NCI-H1930 (cell line): ENCODE measurements at places on chromosomes 2 and 18.

DNA sequence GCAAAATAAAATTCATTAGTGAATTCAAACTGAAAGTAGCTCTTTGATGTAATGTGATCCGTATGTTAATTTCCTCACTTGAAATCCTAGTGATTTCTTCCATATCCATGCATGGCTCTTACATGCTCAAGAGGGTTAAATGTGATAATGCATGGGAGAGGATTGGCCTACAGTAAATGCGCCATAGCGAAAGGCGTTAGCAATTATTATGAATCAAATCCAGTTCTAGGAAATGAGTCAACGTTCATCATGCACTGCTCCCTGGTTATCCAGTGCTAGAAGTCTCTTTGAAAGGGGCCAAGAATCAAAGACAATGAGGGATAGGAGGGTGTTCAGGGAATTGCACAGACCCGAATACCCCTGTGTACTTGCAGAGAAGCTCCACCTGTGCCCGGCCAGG is 101.4 kb upstream of the RASGRP3 start:
- DNase-seq = no peak

DNA sequence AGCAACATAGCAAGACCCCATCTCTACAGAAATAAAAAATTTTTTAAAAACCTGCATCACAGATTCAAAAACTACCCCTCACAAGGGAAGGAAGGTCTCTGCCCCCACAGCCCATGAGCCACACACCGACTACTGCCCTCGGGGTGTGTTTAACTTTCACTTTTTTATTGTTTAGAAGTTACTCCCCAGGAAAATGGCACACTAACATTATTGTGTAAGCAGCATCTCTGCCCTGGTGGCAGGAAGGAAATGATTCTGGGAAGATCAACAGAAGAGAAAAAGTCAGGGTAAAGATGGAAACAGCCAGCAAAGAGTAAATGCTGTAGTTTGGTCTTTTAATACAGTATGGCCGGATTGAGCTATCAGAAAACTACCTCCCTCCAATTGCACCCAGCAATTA is 21.9 kb downstream of the TRABD2A start:
- DNase-seq = no peak

DNA sequence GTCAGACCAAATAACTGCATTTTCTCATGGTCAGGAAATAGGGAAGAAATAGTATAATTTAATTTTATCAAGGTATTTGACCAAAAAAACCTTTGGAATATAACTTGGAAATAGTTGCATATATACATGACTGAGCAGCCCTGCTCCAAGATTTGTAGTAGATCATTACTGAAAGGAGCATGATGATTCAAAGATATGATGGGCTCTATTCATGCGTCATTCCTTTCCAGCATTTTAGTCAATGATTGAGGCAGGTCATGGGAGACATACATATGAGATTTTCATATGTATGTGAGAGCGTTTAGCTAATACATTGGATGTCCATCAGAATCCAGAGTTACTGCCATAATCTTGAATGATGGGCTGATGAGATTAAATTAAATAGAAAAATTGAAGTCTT is 74.5 kb downstream of the CAB39 start:
- DNase-seq = no peak

DNA sequence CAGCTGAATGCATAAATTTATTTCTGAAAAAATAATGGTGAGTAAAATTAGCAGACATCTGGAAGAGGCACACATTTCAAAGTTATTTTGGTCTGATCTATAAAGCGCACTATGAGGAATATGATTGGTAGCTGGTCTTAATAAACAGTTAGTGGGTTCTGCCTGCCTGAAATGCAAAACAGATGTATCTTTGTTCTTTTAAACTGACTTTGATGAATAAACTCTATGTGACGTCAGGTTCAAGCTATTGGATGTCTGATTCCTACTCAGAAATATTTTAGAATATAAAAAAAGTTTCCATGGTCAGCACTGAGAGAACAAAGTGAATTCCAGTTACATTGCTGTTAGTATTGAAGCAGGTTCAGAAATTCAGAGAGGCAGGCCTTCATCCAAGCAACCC is 136.4 kb downstream of the TPGS2 start:
- no peak for DNase-seq

- no peak for DNase-seq
These were observed 896.0 kb upstream of the PIK3C3 start for GRCh38 chr18:41059126-41059415.

DNA sequence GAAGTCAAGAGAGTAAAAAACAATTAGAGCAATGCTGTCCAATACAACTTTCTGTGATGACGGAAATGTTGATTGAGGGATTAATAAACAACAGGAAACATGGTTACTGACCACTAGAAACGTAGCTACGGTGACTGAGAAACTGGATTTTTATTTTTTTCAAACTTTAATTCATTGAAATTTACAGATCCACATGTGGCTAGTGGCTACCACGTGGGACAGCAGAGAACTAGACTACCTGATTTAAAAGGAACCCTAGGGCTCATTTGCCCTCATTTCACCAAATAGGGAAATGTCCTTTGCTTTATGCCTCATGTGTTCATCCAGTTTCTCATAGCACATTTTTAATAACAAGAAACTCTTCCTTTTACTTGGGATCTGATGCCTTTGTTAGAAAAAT is 413.0 kb downstream of the TGIF1 start:
- DNase-seq = no peak

GRCh38 chr18:7165846-7166393 is 48.3 kb upstream of the LAMA1 start:
- DNase-seq = no peak

DNA sequence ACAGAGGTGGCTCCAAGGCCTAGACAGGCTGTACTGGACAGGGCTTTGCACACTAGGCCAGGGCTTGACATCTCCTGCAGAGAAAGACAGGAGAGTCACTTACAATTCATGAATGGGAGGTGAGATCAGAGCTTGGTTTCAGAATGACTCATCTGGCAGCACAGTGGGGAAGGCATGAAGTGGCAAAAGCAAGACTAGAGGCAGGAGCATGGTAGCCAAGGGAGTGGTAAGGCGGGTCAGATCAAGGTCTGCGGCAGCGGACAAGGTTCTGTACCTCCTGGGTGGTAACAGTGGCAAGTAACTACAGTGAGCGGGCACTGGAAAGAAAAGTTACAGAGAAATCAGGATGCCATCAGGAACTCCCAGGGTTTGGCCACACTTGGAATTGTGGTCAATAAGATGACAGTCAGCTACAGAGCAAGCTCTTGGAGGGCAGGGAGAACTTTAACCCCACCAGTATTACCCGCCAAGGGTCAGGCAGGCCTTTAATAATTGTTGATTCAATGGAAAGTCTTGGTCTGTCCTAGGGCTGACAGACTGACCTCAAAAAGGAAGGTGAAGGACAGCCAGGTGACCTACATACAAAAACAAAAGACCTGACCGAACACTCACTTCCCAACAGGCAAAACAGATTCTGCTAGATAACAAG is 5.7 kb downstream of the MCFD2 start:
- DNase-seq = no peak

- DNase-seq = no peak
These were observed 26.0 kb downstream of the TLK1 start for GRCh38 chr2:171134624-171135230.

DNA sequence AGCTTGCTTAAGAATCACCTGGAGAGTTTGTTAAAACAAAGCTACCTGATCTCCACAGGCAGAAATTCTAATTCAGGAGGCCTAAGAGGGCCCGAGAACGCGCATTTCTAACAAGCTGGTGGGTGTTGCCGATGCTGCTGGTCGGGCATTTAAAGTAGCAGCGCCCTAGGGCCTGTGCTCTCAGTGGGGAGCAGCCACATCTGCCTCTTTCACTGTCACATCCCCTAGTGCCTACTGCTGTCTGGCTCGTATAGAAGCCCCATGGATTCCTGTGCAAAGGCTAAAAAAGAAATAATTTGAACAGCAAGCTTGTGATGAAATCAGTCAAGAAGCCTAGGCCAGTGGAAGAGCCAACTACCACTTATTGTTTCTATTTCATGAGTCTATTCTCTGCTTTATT is 126.7 kb upstream of the SMIM21 start:
- no peak for DNase-seq

DNA sequence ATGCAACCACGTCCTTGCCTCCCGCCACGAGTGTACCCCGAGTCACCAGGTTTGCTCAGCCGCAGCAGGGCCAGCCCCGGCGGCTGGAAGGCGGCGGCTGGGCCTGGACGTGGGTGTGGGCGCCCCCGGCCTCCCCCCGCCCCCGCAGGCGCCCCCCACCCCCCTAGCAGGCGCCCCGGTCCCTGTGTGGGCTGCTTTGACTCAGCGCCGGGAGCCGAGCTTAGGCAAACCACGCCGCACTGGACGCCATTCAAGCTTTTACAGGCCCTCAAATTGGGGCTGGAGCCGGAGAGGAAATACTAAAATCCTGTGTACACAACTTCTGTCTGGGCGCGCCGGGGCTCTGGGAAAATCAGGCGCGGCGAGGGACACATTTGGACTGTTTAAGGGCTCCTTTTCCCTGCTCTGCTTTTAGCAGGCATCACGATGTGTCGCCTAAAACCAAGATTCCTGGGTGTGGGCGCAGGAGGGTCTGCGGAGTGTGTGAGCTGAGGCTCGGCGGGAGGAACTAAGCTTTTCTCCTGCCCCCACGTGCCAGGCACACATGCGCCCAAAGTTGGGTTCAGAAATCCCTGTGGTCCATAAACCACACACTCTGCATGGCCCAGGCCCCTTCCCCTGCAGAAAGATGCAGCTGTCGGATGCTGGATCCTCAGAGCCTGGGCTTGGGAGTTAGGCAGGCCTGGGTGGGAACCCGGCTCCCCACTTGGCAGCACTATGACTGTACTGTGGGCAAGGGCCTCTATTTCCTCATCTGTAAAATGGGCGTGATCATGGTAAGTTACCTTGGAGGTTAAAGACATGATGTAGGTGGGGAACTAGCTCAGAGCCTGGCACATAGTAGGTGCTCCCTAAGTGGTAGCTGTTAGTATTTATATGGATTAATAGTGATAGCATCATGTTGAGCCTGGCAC is 57.6 kb downstream of the ATOH8 start:
- DNase-seq = no peak

- DNase-seq = peak; percentile 26
These were observed 1.6 kb upstream of the PSTPIP2 start for GRCh38 chr18:46073474-46074331.

GRCh38 chr2:230873661-230874401 is 9.1 kb downstream of the ITM2C start:
- DNase-seq = no peak

GRCh38 chr2:46299365-46300263 is 2.4 kb downstream of the EPAS1 start:
- no peak for DNase-seq

- DNase-seq = no peak
These were observed 11.3 kb upstream of the PXDN start for GRCh38 chr2:1755436-1756191.

GRCh38 chr2:161412346-161412745 is 3.8 kb upstream of the TBR1 start:
- no peak for DNase-seq

DNA sequence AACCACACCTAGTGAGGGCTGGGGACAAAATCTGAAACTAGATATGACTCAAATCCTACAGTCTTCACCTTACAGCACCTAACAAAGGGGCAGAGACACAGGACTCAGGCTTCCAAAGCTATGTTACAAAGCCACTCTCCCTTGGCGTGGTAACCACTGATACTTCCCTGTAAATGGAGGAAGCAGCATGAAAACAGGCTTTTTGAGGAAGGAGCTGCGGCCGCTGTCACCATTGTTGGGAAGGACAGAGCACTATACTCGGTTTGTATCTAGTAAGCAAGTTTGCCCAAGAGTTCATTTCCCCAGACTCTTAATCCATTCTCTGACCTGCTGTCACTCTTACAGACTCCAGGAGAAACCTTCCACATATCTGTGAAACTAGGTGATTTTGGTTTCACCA is 60.3 kb downstream of the LONRF2 start:
- DNase-seq = no peak

DNA sequence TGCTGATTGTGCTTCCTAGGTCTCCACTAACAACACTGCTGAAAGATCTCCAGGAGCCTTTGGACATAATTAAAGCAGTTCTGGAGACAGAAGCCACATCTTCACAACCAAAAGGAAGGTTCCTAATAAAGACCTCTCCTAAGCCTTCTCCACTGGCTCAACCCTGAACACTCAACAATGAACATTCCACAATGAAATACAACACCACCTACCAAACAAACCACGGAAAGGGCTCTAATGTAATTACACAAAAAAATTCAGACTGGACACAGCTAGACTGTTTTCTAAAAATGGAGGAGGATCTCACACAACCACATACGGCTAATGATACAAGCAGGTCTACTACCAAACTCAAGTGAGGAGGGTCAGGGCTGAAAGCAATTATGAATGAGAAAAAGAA is 43.6 kb downstream of the NOL10 start:
- no peak for DNase-seq

GRCh38 chr2:108988796-108989713 is at the start of gene EDAR:
Gene EDAR, minus strand, starts transcription at chr2:108989220. Its CDS starts 58,206 bp downstream, at chr2:108931014.
- peak; percentile 5 for DNase-seq

DNA sequence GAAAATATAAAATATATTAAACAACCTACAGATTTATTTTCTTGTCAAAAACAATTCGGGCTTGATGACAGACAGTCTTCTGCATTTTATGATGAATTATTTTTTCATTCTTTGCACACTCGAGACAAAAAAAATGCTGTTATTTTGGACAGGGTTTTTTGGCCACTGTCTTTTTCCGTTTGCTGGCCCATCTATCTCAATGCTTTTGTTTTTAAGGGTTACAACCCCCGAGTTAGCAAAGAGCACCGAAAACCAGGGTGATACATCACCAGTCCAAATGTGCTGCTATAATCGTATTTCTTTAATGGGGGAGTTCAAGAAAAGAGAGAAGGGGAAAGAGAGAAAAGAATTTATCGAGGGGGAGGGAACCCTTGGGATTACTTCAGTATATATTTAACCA is 7.7 kb downstream of the EVX2 start:
- DNase-seq = no peak

- DNase-seq = no peak
These were observed 5.1 kb downstream of the ACTG2 start for GRCh38 chr2:73897934-73898333.
